Neural progenitor cell (in vitro differentiated cells): ENCODE measurements at places on chromosomes 11 and 22. TPM values are rescaled to one million over a fixed set of nuclear protein-coding genes. Genes with fewer than 3 reads are reported as not detected.

- no peak for DNase-seq
- H3K4me3 ChIP-seq: no peak overlapping the region
These were observed 29.6 kb downstream of the FBLN1 start for GRCh38 chr22:45532235-45532631.

Gene GPR83
- total RNA-seq: 0.03 TPM in 1 of 2 replicates, not detected in the other

DNA sequence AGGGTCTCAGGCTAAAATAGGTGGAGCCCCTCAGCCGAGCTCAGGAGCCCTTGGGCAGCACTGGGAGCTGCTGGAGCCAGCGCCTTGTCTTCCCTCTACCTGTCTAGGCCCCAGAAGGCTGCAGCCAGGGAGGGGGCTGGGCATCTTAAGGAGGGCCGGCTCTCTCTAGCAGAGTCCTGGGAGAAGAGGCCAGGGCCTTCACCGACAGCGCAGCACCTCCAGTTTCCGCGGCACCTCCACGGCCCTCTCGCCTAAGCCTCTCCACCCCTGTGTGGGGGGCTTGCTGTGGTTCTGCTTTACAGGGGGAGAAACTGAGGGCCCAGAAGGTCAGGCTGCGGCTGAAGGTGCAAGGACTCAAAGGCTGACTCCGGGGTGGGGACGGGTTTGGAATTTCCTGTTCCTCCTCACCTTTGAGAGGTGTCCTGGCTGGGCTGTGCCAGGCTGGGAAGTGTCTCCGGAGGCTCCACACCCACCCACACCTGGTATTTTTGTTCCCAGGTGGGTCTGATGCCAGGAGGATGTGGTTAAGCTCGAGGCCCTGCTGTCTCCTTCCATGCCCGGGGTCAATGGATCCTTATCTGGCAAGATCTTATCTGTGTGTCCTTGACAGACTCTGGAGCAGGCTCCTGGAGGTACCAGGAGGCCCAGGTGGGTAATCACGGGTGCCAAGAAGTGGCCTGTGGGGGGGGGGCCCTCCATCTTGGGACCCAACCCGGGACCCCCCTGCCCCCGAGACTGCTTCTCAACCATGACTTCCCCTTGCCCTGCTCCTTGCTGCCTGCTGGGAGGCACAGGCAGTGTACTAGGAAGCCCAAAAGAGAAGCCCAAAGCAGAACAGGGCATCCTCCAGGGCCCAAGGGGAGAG is 95.3 kb upstream of the FGF3 start:
- H3K27ac ChIP-seq: no peak overlapping the region
- peaks cover 3% of the 10 kb centered on the region for H3K4me1 ChIP-seq
- H3K36me3 ChIP-seq: no peaks in the 10 kb centered on the region
- H3K27me3 ChIP-seq: peaks cover 39% of the 10 kb centered on the region
- H3K4me3 ChIP-seq: no peak overlapping the region

- peaks cover 2% of the 10 kb centered on the region for H3K4me1 ChIP-seq
- no peak for DNase-seq
- H3K4me3 ChIP-seq: no peak overlapping the region
- no peak overlapping the region for H3K27ac ChIP-seq
These were observed 4.5 kb downstream of the MAJIN start for GRCh38 chr11:64967375-64967774.

Gene CHRM4
- 0.31 TPM in 1 of 2 replicates, not detected in the other for total RNA-seq

Gene CAT
- total RNA-seq: not detected in 2 replicates

- H3K4me1 ChIP-seq: peaks cover 20% of the 10 kb centered on the region
- H3K27me3 ChIP-seq: peaks cover 35% of the 10 kb centered on the region
- DNase-seq: no peak
- H3K4me3 ChIP-seq: peak overlapping the region; percentile 67
- no peak overlapping the region for H3K27ac ChIP-seq
These were observed 1.1 kb upstream of the DNAJC4 start for GRCh38 chr11:64229090-64229743.

- no peak for DNase-seq
- no peak overlapping the region for H3K27ac ChIP-seq
- no peak overlapping the region for H3K4me3 ChIP-seq
- peaks cover 18% of the 10 kb centered on the region for H3K36me3 ChIP-seq
These were observed 18.1 kb downstream of the EXT2 start for GRCh38 chr11:44113572-44113971.

DNA sequence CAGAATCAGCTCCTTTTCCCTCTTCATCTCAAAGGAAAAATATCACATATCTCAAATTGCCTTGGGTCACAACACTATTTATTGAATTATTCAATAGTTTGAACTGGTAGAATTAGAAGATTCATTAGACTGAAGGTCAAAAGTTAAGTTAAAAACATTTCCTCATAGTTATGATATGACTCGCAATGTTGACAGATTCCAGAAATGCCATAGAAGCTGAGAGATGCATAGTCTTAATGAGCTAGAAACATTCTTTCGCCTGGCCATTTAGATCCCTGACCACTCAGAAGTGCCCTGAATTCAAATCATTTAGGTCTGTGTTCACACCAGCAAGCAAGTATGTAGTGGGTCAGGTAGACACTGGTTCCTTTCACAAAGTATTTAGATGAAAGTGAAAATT is 44.4 kb downstream of the FAT3 start:
- H3K4me3 ChIP-seq: no peak overlapping the region
- peaks cover 6% of the 10 kb centered on the region for H3K4me1 ChIP-seq
- H3K36me3 ChIP-seq: no peaks in the 10 kb centered on the region
- DNase-seq: no peak
- no peak overlapping the region for H3K27ac ChIP-seq

- H3K4me1 ChIP-seq: peaks cover 68% of the 10 kb centered on the region
- DNase-seq: no peak
- no peak overlapping the region for H3K4me3 ChIP-seq
- no peak overlapping the region for H3K27ac ChIP-seq
- peaks cover 4% of the 10 kb centered on the region for H3K36me3 ChIP-seq
- H3K27me3 ChIP-seq: peaks cover 13% of the 10 kb centered on the region
These were observed 3.8 kb downstream of the YAP1 start for GRCh38 chr11:102114032-102114431.

DNA sequence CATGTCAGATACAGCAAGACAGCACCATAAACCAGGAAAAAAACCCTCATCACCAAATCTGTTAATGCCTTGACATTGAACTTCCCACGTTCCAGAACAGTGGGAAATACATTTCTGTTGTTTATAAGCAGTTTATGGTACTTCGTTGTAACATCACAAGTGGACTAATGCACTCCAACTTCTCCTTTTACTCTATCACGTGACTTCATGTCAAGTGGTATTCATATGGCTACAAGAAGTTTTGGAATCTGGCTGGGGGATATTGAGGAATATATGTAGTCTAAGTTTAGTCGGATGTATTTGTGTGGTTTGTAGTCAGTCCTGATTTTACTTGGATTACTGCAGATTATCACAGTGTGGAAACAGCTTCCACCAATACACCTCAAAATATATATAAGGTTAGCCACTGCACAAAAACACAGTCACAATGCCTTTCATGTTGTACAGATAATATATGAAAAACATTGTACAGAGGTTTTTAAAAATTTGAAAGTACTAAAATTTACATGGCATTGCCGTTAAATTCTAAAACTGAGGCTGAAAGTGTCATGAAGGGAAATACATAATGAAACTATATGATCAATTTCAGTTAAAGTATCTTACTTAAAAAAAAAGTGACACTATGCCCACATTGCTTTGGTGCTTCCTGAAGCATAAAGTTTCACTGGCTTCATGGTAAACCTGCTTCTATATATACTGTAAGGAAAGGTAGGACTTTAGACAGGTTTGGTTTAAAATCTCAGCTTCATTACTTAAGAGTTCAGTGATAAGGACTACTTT is 134.1 kb downstream of the CASP12 start:
- no peaks in the 10 kb centered on the region for H3K36me3 ChIP-seq
- H3K4me3 ChIP-seq: no peak overlapping the region
- no peak overlapping the region for H3K27ac ChIP-seq
- DNase-seq: no peak

GRCh38 chr11:118618991-118619375 is 11.6 kb downstream of the PHLDB1 start:
- no peaks in the 10 kb centered on the region for H3K27me3 ChIP-seq
- no peak for DNase-seq
- no peak overlapping the region for H3K4me3 ChIP-seq
- H3K27ac ChIP-seq: no peak overlapping the region
- no peaks in the 10 kb centered on the region for H3K36me3 ChIP-seq

Gene SEC14L2
- 4.9 and 5.7 TPM in 2 replicates for total RNA-seq

Gene OR51D1
- not detected in 2 replicates for total RNA-seq

DNA sequence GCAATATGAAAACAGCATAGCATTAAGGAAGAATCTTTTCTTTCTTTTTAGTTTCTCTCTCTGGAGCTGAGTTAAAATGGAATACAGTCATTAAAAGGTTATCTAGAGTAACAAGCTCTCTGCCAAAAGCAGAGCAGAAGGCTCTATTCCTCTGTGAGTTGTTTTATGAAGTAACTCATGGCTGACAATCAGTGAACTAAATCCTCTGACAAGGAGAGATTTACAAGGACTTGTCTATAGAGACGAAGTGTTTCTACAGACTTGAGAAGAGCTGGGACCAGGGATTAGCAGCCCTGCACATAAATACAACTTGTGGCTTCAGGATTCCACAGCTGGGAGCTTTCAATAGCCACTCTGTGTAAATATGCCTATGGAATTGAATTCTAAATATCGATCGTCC is 192.5 kb upstream of the RAG2 start:
- H3K36me3 ChIP-seq: no peaks in the 10 kb centered on the region
- H3K4me3 ChIP-seq: no peak overlapping the region
- peak; percentile 24 for DNase-seq

DNA sequence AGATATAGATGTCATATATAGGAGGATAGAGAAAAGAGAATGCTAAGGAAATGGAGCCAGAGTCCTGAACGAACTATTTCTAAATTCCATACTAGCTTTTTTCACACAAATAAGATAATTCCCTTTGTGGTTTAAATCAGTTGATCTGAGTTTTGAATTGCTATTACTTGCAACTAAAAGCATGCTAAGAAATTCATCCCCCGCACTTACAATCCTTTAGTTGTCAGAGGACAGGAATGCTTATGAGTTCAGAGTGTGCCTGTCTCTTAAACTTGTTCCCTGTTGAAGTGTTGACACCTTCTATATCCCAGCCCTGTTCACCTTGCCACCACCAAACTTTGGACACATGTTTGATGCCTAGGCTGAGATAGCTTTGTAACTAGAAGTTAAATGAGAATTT is 406.2 kb downstream of the METTL15 start:
- H3K4me1 ChIP-seq: no peaks in the 10 kb centered on the region
- DNase-seq: no peak
- no peaks in the 10 kb centered on the region for H3K27me3 ChIP-seq
- H3K4me3 ChIP-seq: no peak overlapping the region
- H3K27ac ChIP-seq: no peak overlapping the region

- H3K27ac ChIP-seq: no peak overlapping the region
- no peak overlapping the region for H3K4me3 ChIP-seq
- no peaks in the 10 kb centered on the region for H3K27me3 ChIP-seq
- H3K4me1 ChIP-seq: no peaks in the 10 kb centered on the region
- no peak for DNase-seq
These were observed 63.3 kb downstream of the FBLN1 start for GRCh38 chr22:45565973-45566372.

GRCh38 chr11:61680622-61681221 is 531 bp downstream of the DAGLA start:
- DNase-seq: no peak
- H3K4me3 ChIP-seq: peak overlapping the region; percentile 44
- H3K27ac ChIP-seq: no peak overlapping the region
- no peaks in the 10 kb centered on the region for H3K36me3 ChIP-seq

Gene TRIM6
- total RNA-seq: 7.1 and 7.4 TPM in 2 replicates

- H3K27ac ChIP-seq: no peak overlapping the region
- no peak for DNase-seq
- H3K4me3 ChIP-seq: no peak overlapping the region
- H3K36me3 ChIP-seq: no peaks in the 10 kb centered on the region
- H3K4me1 ChIP-seq: no peaks in the 10 kb centered on the region
These were observed 217.1 kb downstream of the TBC1D22A start for GRCh38 chr22:46979506-46979905.

Gene SERGEF
- total RNA-seq: 35.1 and 36.5 TPM in 2 replicates

Gene PGA4
- 0.31 and 0.41 TPM in 2 replicates for total RNA-seq

GRCh38 chr22:48492366-48493320 is 1335.0 kb downstream of the BRD1 start:
- no peaks in the 10 kb centered on the region for H3K36me3 ChIP-seq
- H3K4me1 ChIP-seq: peaks cover 13% of the 10 kb centered on the region
- H3K27me3 ChIP-seq: peaks cover 38% of the 10 kb centered on the region
- peak; percentile 89 for DNase-seq
- no peak overlapping the region for H3K4me3 ChIP-seq

DNA sequence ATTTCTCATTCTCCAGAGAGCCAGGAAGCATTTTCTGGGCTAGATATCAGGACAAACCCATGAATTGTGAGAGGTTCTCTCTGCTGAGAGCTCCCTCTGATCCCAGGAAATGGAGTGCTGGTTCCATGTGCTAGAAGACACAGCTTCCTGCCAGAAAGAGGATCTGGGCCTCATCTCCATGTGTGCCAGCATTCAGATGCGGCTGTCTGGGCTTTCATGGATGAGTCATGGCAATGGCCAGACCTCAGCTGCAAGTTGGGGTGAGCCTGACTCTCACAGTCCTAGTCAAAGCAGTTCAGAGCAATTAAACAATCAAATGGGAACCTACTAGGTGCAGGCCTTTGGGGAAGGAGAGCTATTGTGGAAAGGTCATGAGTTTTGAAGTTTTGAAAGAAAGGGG is 82.3 kb upstream of the EED start:
- H3K36me3 ChIP-seq: no peaks in the 10 kb centered on the region
- no peak overlapping the region for H3K27ac ChIP-seq
- H3K27me3 ChIP-seq: no peaks in the 10 kb centered on the region
- DNase-seq: no peak
- no peak overlapping the region for H3K4me3 ChIP-seq
- H3K4me1 ChIP-seq: no peaks in the 10 kb centered on the region

- DNase-seq: no peak
- H3K27ac ChIP-seq: no peak overlapping the region
- no peak overlapping the region for H3K4me3 ChIP-seq
These were observed 34.7 kb downstream of the PRR14L start for GRCh38 chr22:31715147-31715778.

- no peaks in the 10 kb centered on the region for H3K27me3 ChIP-seq
- no peak for DNase-seq
- no peak overlapping the region for H3K27ac ChIP-seq
- H3K4me3 ChIP-seq: no peak overlapping the region
- no peaks in the 10 kb centered on the region for H3K4me1 ChIP-seq
These were observed 58.4 kb upstream of the RCN1 start for GRCh38 chr11:32032478-32032877.

Gene OR5B21
- not detected in 2 replicates for total RNA-seq

Gene TST
- total RNA-seq: 21.5 and 53.4 TPM in 2 replicates

Gene LMF2
- 7.1 and 38.2 TPM in 2 replicates for total RNA-seq

Gene POTEH
- total RNA-seq: not detected in 2 replicates
